Ovary (tissue), 10 donors: ENCODE measurements at places on chromosomes 2 and 18. TPM values are rescaled to one million over a fixed set of nuclear protein-coding genes. Genes with fewer than 3 reads are reported as not detected.

DNA sequence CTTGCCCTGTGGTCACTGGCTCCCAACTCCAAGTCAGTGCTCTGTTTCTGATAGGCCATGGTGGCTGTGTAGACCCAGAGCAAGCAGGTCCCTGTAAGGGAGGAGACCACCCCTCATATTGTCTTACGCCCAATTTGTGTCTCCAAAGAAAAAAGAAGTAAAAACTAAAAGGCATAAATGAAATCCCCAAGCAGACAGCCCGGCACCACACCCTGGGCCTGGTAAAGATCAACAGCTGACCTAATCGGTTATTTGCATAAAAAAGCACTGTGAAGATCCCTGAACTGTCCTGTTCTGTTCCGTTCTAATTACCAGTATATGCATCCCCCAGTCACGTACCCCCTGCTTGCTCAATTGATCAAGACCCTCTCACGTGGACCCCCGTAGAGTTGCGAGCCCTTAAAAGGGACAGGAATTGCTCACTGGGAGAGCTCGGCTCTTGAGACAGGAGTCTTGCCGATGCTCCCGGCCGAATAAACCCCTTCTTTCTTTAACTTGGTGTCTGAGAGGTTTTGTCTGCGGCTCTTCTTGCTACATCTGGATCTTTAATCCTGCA lies 364.1 kb upstream of the HS6ST1 start:
- H3K4me1 ChIP-seq, result no peaks in the 10 kb centered on the region
- no peak overlapping the region for H3K27ac ChIP-seq
- no peaks in the 10 kb centered on the region for H3K36me3 ChIP-seq
- DNase-seq, result no peak
- no peak overlapping the region for H3K4me3 ChIP-seq

DNA sequence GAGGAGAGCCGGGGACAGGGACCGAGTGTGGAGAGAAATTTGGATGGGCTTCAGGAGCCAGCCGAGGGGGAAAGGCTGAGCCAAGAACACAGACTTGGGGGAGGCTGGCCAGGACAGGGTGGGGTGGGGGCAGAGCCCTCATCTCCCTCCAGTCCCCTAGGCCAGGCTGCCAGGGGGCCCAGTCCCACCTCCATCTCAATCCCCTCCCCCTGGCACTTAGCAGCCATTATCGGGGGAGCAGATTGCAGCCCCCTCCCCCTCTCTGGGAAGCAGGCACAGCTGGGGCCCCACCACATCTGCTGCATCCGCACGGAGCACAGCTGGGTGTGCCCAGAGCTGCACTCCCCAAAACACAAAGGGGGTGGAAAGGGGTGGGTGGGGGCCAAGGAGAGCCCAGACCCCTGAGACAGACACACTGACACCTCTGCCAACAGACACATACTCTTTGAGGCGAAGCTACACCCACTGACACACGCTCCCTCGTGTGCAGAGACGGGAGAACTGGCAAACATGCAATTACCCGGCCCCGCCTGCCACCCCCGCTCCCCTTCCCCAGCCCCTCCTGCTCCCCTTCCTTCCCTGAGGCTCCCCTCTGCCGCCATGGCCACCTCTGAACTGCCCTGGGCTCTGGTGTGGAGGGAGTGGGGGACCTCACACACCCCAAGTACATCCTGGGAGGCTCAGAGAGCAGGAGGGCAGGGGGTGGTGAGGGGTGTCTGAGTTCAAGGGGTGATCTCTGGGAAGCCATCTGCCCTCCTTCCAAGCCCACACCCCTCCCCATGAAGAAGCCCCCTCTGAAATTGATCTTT lies 5.1 kb upstream of the ASIC4 start:
- no peak for DNase-seq
- no peak overlapping the region for H3K4me3 ChIP-seq
- H3K4me1 ChIP-seq, result peaks cover 6% of the 10 kb centered on the region

DNA sequence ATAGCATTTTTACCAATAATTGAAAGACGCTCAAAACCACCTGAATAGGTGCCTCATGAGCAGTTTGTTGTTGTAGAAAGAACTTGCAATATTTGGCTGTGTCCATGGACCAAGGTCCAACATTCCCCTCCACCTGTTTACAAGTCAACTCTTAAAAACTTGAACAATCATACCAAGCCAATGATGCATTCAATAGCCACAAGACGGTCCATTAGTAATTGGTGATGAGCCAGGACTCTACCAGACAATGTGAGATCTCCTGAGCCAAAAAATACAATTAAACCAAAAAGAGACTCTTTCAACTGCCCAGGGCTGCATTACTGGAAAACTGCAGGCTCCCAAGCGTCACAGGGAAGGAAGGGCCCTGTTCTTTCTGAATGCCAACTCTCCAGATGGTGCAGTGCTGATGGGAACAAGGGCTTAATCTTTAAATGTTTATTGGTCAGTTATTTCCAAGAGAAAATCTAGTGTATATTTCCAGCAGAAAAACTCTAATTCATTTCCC lies 118.8 kb upstream of the EPB41L3 start:
- no peak for DNase-seq
- H3K4me1 ChIP-seq, result no peaks in the 10 kb centered on the region
- no peaks in the 10 kb centered on the region for H3K36me3 ChIP-seq

DNA sequence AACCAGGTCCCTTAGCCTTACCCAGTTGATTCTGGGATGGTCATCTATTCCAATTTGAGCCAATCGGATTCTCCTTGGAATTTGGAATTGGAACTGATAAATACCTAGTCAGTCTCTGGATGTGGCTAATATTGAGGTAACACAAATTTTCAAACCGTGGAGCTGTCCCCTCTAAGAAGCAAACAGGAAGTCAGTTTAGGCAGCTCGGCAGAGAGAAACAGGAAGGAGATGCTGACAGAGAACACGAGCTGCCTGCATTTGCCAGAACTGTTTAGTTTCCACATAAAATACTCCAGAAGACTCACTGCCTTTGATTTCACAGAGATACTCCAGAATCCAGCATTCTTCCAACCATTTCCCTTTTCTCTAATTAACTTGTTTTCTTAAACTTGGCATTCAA lies 1024.9 kb downstream of the BCL11A start:
- H3K4me1 ChIP-seq, result no peaks in the 10 kb centered on the region
- no peaks in the 10 kb centered on the region for H3K27me3 ChIP-seq
- no peak overlapping the region for H3K27ac ChIP-seq
- no peak overlapping the region for H3K4me3 ChIP-seq

- H3K4me3 ChIP-seq, result no peak overlapping the region
- no peaks in the 10 kb centered on the region for H3K4me1 ChIP-seq
- no peaks in the 10 kb centered on the region for H3K36me3 ChIP-seq
Observed at GRCh38 chr2:130152816-130153595, 8.1 kb upstream of the CCDC74B start.

GRCh38 chr2:65969161-65969560 lies 465.8 kb upstream of the MEIS1 start:
- no peak overlapping the region for H3K4me3 ChIP-seq
- H3K27ac ChIP-seq, result no peak overlapping the region
- no peaks in the 10 kb centered on the region for H3K36me3 ChIP-seq
- DNase-seq, result no peak
- no peaks in the 10 kb centered on the region for H3K27me3 ChIP-seq
- no peaks in the 10 kb centered on the region for H3K4me1 ChIP-seq

DNA sequence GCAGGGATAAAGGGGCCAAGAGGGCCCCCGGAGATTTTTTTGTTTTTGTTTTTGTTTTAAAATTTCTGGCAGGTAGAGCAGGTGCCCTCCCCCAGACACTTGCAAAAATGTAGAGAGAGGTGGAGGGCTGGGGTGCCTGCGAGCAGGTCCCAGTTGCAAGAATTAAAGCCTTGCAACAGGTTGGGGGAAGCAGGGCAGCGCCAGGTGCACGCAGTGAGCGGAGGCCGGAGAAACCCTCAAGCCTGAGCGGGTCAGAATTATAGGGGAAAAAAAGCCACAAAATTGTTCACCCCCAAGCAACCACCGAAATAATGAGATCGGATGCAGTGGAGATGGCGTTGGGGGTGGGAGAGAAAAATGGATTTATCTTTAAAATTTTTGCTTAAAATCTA lies 527 bp downstream of the IGFBP5 start:
- DNase-seq, result peak; percentile 35
- H3K27ac ChIP-seq, result peak overlapping the region; percentile 86
- H3K27me3 ChIP-seq, result no peaks in the 10 kb centered on the region
- peak overlapping the region; percentile 80 for H3K4me3 ChIP-seq
- no peaks in the 10 kb centered on the region for H3K36me3 ChIP-seq

DNA sequence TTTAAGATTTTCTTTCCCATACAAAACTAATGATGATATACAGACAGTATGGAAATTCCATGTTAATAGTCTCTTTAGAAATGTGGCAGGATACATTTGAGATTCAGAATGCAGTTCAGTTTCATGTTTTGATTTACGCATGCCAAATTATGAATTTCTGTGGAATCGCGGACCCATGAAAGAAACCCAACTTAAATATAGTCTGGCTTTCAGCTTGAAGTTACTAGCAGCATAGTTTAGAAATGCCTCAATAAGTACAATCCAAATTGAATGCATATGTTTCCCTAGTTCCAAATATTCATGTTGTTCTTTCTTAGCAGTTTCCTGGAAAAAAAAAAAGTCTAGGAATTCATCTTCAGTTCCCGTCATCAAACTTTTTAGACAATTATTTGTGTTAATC lies 164.1 kb upstream of the RASGRP3 start:
- peaks cover under 1% of the 10 kb centered on the region for H3K4me1 ChIP-seq
- no peak overlapping the region for H3K27ac ChIP-seq
- H3K4me3 ChIP-seq, result no peak overlapping the region
- DNase-seq, result no peak
- H3K36me3 ChIP-seq, result no peaks in the 10 kb centered on the region

- no peaks in the 10 kb centered on the region for H3K27me3 ChIP-seq
- H3K27ac ChIP-seq, result no peak overlapping the region
- no peak for DNase-seq
- no peaks in the 10 kb centered on the region for H3K36me3 ChIP-seq
- H3K4me1 ChIP-seq, result no peaks in the 10 kb centered on the region
Observed at GRCh38 chr18:31565782-31566512, 25.7 kb upstream of the TTR start.

- no peaks in the 10 kb centered on the region for H3K36me3 ChIP-seq
- no peak for DNase-seq
- no peak overlapping the region for H3K4me3 ChIP-seq
- no peak overlapping the region for H3K27ac ChIP-seq
- no peaks in the 10 kb centered on the region for H3K4me1 ChIP-seq
- H3K27me3 ChIP-seq, result no peaks in the 10 kb centered on the region
Observed at GRCh38 chr18:70454704-70455322, 166.0 kb downstream of the SOCS6 start.

- no peaks in the 10 kb centered on the region for H3K27me3 ChIP-seq
- DNase-seq, result no peak
- H3K36me3 ChIP-seq, result no peaks in the 10 kb centered on the region
- H3K4me1 ChIP-seq, result no peaks in the 10 kb centered on the region
- no peak overlapping the region for H3K4me3 ChIP-seq
- no peak overlapping the region for H3K27ac ChIP-seq
Observed at GRCh38 chr2:79835911-79836310, 323.1 kb downstream of the CTNNA2 start.

DNA sequence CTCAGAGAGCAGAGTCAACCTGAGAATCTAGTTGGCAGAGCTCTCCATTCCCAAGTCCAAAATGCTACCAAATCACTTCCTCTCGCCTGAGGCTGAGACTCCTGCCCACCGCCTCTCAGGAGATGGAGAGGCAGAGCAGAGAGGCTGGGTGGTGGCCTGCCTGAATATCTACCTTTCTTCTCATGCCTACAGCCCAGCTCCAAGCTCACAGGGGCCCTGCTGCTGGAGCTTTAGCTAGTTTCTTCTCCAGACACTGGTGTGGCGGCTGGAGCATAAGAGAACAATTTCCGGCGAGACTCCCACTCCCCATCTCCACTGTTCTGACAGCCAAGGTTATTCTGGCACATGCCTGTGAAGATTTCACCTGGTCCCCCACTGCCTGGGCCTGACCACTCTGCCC lies 8.1 kb upstream of the CYP26B1 start:
- H3K4me1 ChIP-seq, result no peaks in the 10 kb centered on the region
- H3K27me3 ChIP-seq, result no peaks in the 10 kb centered on the region
- DNase-seq, result no peak
- no peaks in the 10 kb centered on the region for H3K36me3 ChIP-seq
- no peak overlapping the region for H3K27ac ChIP-seq

DNA sequence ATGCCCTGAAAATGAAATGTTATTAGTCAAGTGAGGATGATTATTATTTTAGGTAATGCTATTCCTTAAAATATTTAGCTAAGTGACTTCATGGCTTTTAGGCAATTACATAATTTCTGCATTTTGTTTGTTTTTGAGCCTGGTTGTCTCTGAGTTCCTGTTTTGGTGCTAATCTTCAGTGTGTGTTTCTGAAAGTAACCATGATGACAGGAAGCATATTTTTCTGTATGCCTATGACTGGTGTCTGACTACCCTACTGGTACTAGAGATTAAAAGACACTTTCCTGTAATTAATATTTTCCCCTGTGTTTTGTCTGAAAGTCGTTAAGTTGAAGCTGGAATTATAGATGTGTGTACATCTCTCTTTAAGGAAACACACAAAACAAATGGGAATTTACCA lies 295.0 kb upstream of the SPRED2 start:
- DNase-seq, result no peak
- no peak overlapping the region for H3K27ac ChIP-seq
- no peaks in the 10 kb centered on the region for H3K27me3 ChIP-seq
- no peaks in the 10 kb centered on the region for H3K36me3 ChIP-seq
- no peak overlapping the region for H3K4me3 ChIP-seq
- H3K4me1 ChIP-seq, result no peaks in the 10 kb centered on the region

GRCh38 chr18:77090546-77091174 lies 41.9 kb downstream of the MBP start:
- H3K27me3 ChIP-seq, result no peaks in the 10 kb centered on the region
- no peaks in the 10 kb centered on the region for H3K36me3 ChIP-seq

DNA sequence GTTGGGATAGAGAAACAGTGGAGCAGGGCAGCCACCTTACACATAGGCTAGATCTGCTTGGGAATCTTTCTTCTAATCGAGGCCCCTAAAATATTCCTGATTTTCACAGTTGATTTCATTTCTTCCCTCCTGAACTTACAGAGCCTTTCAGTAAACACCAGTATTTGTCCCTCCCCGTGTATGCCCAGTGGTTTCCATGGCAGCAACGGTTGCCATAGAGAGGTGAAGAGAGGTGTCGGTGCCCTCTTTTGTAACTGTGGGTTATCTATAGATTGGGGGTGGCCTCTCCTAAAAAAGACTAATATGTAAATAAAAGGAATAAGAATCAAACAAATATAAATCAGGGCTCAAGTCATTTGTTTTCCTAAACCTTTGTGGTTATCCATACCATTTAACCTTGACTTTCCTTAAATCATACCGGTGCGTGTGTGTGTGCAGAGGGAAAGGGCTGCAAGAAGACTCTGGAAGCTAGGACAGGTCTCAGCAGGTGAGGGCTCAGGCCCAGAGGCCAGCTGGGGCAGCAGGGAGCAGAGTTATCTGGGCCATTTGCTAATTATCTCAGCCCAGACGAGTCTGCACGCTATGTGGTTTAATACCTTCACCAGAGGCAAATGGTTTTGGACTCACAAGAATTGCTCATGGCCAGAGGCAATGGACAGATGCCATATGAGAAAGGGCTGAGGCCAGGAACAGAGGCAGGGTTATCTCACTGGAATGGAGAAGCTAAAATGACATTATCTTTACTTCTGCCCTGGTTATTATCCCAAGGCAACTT lies 35.5 kb downstream of the LIPG start:
- no peak overlapping the region for H3K4me3 ChIP-seq
- no peaks in the 10 kb centered on the region for H3K4me1 ChIP-seq
- no peak for DNase-seq
- H3K27ac ChIP-seq, result no peak overlapping the region

The NCKAP1 gene
- 66.3 TPM for polyA plus RNA-seq

The CRYGC gene
- not detected for polyA plus RNA-seq

The UGT1A5 gene
- not detected for polyA plus RNA-seq

The TBR1 gene
- not detected for polyA plus RNA-seq

The WNT6 gene
- 0.13 TPM for polyA plus RNA-seq

The DUSP19 gene
- 3.4 TPM for polyA plus RNA-seq

The PLEK gene
- 2.5 TPM for polyA plus RNA-seq

The PRKAG3 gene
- polyA plus RNA-seq, result not detected

The KIAA2012 gene
- polyA plus RNA-seq, result 0.10 TPM

The GALR1 gene
- polyA plus RNA-seq, result not detected

The WDFY1 gene
- polyA plus RNA-seq, result 21.2 TPM
